ENCODE measurements at places on chromosomes 4 and X. TPM values are rescaled to one million over a fixed set of nuclear protein-coding genes. Genes with fewer than 3 reads are reported as not detected.

Gene FRMD7
- total RNA-seq, result not detected

Gene F8A3
- total RNA-seq, result not detected

Gene NXF2B
- total RNA-seq, result not detected

Gene CXCL6
- not detected for total RNA-seq

Gene BST1
- 0.44 TPM for total RNA-seq

Gene AWAT2
- total RNA-seq, result not detected

Gene CXCL10
- not detected for total RNA-seq

Gene SLC6A8
- total RNA-seq, result 101 TPM

Gene DMRTC1B
- not detected for total RNA-seq

Gene CLGN
- total RNA-seq, result 1.4 TPM

Gene FGF13
- total RNA-seq, result 0.02 TPM

Gene ENAM
- total RNA-seq, result not detected

Gene TMEM47
- 0.10 TPM for total RNA-seq

Gene CEP135
- total RNA-seq, result 10.9 TPM

Gene GABRQ
- total RNA-seq, result 4.2 TPM

Gene CLTRN
- total RNA-seq, result 0.25 TPM

Gene RAB39B
- total RNA-seq, result 0.10 TPM

Gene DCAF12L2
- total RNA-seq, result not detected

Gene GPR82
- total RNA-seq, result not detected

Gene CFAP99
- 0.42 TPM for total RNA-seq

Gene CENPVL1
- total RNA-seq, result not detected

Gene TXK
- 1.7 TPM for total RNA-seq

Gene BEX5
- total RNA-seq, result not detected

Gene PCDH18
- 0.17 TPM for total RNA-seq

Gene CFAP299
- not detected for total RNA-seq

Gene NCAPG
- 79.4 TPM for total RNA-seq

Gene CT45A2
- total RNA-seq, result not detected

Gene KLHL5
- 20.8 TPM for total RNA-seq

Gene DEFB131A
- not detected for total RNA-seq

Gene TCP11X2
- total RNA-seq, result not detected

Gene STPG2
- total RNA-seq, result not detected

Gene CXorf49
- total RNA-seq, result not detected

Gene RS1
- not detected for total RNA-seq

Gene TMEM156
- total RNA-seq, result 0.22 TPM

Measured in HCT116 (cell line).